NCI-H2171 (cell line): ENCODE measurements at places on chromosomes 5 and 9.

GRCh38 chr5:135243556-135244285 is 155.3 kb downstream of the MACROH2A1 start:
- DNase-seq: no peak

GRCh38 chr5:98927989-98928872 is 576 bp downstream of the CHD1 start:
- no peak for DNase-seq

DNA sequence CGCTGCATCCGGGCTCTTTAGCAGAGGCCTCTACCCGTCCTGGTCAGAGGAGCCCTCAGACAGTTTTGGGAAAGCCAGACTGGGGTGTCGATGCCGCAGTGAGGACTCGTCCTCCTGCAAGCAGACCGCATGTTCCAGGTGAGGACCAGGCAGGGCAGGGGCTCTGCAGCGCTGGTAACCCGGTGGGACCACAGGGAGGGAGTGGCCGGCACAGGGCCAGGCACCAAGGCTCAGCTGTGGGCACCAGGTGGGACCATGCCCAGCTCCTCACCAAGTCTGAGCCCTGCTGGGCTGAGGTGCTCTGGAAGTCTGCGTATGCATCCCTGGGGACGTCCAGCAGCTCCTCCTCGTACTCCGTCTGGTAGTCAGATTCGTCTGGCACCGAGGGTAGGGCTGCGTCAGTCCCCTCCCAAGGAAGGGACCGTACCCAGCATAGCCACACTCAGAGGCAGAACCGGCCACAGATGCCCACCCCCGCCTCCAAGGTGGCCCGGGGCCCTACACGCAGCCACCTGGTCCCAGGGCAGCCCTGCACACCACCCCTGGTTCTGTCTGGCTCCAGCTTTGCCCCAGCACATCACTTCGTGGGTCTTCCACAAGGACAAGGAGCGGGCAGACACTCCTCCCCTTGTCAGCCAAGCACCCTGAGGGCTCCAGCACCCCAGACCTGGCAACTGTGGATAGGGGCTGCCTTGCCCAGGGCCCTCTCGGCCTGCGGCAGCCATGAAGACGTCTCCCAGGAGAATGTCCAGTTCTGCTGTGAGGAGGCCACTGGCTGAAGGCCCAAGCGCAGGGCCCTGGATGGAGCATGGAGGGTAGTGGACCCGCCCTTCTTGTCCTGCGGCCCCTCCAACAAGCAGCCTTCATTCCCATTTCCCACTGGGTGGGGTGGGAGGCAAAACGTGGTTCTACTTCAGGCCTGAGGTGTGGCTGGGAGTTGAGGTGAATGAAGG is 1.5 kb upstream of the NSMF start:
- no peak for DNase-seq

GRCh38 chr5:88836195-88836838 is 46.7 kb downstream of the MEF2C start:
- no peak for DNase-seq

- DNase-seq: peak; percentile 4
Measured at GRCh38 chr5:180670586-180671359, 21.4 kb upstream of the FLT4 start.

DNA sequence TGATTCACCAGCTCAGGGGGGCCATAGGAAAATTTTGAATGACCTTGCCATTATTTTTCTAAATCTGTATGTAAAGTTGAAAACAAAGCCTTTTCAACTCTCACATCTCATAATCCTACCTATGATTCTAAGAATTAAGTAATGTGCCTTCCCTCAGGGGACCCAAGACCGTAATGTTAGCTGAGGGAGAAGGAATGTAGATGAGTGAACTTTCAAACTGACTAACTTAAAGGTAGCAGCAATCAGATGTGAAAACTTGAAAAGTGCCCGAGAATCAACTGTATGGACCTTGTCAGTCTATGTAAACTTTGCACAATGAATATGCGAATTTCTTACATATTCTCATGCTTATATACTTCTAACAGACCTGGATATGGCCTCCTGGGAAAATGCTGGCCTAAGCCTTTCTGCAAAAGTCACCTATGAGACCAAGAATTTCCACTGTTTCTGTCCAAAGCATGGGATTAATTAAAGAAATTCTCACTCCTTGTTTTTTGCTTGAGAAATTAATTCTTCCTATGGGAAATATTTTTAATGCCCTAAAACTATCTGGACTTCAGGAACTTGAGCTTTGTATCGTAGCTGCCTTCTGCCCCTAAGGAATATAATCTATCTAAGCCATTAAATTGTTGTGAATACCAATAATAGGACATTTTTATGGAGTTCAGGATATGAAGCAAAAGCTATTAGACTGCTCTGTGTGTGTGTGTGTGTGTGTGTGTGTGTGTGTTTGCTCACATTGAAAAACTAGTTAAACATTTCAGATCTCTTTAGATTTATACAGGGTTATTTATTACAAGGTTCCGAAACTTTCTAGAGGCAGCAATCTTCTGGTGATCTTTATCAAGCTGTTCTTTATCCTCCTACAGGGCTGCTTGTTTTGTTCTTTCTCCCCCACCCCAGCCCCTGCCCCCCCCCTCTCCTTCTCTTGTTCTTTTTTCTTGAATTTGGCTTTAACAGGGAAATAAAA is 169.1 kb upstream of the CLINT1 start:
- DNase-seq: no peak

- DNase-seq: no peak
Measured at GRCh38 chr5:125011419-125011818, 265.0 kb upstream of the ZNF608 start.
